ENCODE measurements at places on chromosomes 12 and 14. TPM values are rescaled to one million over a fixed set of nuclear protein-coding genes. Genes with fewer than 3 reads are reported as not detected.

FOXM1 gene
- 45.8 TPM for total RNA-seq

DNA sequence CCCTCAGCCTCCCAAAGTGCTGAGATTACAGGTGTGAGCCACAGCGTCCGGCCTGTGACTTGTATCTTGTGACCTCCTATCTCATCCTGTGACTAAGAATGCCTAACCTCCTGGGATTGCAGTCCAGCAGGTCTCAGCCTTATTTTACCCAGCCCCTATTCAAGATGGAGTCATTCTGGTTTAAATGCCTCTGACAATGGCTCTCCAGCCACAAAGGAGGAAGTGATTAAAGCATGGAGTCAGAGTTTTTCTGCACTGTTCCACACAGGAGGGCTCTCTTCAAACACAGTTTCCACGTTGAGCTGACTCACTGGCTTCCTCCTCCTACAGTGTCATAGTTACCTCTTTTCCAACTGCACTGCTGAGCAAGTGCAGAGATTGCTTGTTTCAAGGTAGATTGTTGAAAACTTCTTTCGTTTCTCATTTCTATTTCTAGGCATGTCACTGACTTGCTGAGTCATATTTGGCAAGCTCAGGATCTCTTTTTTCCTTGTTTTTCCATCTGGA is 383.8 kb downstream of the PCNX1 start:
- peak; percentile 66 for DNase-seq

STON2 gene
- 6.3 TPM for total RNA-seq

GRCh38 chr12:10750385-10750727 is 27.2 kb upstream of the YBX3 start:
- DNase-seq, result no peak

GRCh38 chr12:6828781-6829535 is 751 bp downstream of the P3H3 start:
- DNase-seq, result no peak

MANSC4 gene
- not detected for total RNA-seq

Data from H4 (cell line).